ENCODE measurements at places on chromosomes 2 and 18. TPM values are rescaled to one million over a fixed set of nuclear protein-coding genes. Genes with fewer than 3 reads are reported as not detected.

- H3K36me3 ChIP-seq, result no peaks in the 10 kb centered on the region
- H3K4me3 ChIP-seq, result no peak overlapping the region
- H3K4me1 ChIP-seq, result peaks cover 6% of the 10 kb centered on the region
- peak; percentile 55 for DNase-seq
Measured at GRCh38 chr2:180983468-180984242, 3.2 kb downstream of the UBE2E3 start.

- H3K36me3 ChIP-seq, result no peaks in the 10 kb centered on the region
- DNase-seq, result no peak
- H3K27me3 ChIP-seq, result no peaks in the 10 kb centered on the region
- no peaks in the 10 kb centered on the region for H3K4me1 ChIP-seq
- no peak overlapping the region for H3K4me3 ChIP-seq
- H3K27ac ChIP-seq, result no peak overlapping the region
Measured at GRCh38 chr18:12921178-12921577, 26.6 kb upstream of the SEH1L start.

GRCh38 chr2:1704631-1705556 is 39.4 kb downstream of the PXDN start:
- H3K4me3 ChIP-seq, result no peak overlapping the region
- H3K4me1 ChIP-seq, result no peaks in the 10 kb centered on the region
- no peak for DNase-seq

DNA sequence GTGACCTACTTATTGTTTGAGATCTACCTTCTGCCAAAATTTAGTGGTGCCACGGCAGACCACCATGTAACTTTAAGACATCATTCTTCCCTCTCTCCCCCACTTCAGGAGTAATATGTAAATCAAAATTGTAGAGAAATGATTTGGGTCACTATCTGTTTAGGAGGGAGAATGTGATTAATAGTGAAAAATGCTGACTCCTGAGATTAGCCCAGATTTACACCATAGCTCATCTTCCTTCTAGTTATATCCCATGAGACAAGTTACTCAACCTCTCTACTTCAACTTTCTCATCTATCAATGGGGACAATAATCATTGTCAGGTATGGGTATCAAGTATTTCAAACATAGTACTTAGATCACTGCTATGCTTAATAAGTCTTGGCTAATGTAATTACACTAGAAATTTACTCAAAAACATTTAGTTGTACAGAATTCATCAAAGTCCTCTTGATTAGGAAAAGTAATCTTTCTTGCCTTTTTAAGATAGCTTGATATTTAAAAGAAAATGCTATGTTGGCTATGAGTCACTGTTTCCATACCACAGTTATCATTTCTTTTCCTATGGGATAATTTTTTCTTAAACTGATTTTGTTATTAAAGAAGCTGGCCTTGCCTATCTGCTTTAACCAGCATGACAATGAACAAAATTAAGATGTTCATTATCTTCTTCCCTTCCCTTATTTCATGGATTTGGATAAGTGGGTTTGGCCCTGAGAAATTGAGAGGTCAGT is 1038.9 kb upstream of the ZEB2 start:
- H3K27me3 ChIP-seq, result no peaks in the 10 kb centered on the region
- H3K4me1 ChIP-seq, result no peaks in the 10 kb centered on the region
- H3K4me3 ChIP-seq, result no peak overlapping the region
- no peak for DNase-seq

DNA sequence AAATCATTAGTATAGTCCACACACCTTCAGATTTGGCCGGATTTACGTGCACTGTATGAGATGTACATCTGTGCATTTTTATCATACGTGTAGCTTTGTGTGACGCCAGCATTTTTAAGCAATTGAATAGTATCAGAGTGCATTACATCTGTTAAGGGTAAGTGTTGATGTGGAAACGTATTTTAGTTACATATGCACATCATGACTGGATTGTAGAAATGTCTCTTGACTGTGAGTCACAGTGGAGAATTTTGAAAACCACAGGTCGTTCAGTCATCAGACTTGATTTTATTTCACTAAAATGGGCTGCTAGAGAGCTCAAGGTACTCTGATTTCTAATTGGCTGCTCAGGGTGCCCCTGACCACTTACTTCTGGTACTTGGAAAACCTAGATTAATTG is 5.4 kb upstream of the GPBAR1 start:
- DNase-seq, result no peak
- no peak overlapping the region for H3K4me3 ChIP-seq
- H3K4me1 ChIP-seq, result peaks cover 6% of the 10 kb centered on the region

DNA sequence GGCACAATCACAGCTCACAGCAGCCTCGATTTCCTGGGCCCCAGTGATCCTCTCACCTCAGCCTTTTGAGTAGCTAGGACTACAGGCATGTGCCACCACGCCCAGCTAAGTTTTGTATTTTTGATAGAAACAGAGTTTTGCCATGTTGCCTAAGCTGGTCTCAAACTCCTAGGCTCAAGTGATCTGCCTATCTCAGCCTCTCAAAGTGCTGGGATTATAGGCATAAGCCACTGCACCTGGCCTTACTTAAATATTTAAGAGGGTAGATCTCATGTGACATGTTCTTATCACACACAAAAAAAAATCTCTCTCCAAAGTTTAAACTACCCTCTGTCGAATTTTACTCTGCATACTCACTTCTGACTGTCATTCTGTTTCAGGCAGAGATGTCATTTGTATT is 75.4 kb upstream of the CHRNA1 start:
- H3K27me3 ChIP-seq, result no peaks in the 10 kb centered on the region
- DNase-seq, result no peak
- H3K4me1 ChIP-seq, result no peaks in the 10 kb centered on the region
- no peak overlapping the region for H3K27ac ChIP-seq
- H3K36me3 ChIP-seq, result no peaks in the 10 kb centered on the region

DNA sequence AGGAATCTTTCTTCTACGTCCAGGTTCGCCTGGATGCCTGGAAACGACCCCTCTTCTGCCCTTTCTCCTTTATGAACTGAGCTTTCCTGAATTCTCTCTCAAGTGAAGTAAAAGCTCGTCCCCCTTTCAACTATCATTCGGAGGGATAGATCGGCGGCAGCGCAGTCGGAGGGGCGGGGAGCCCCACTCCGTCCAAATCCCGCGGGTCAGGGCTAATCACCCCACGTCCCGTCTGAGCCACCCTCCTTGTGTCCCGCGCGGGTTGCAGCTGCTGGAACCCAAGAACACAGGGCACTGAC is 367 bp downstream of the FBXO48 start:
- H3K27ac ChIP-seq, result peak overlapping the region; percentile 73
- H3K27me3 ChIP-seq, result no peaks in the 10 kb centered on the region
- DNase-seq, result no peak
- H3K4me3 ChIP-seq, result peak overlapping the region; percentile 71

GRCh38 chr2:37918742-37919186 is 6.3 kb upstream of the RMDN2 start:
- no peak overlapping the region for H3K27ac ChIP-seq
- no peaks in the 10 kb centered on the region for H3K4me1 ChIP-seq
- DNase-seq, result peak; percentile 81
- H3K4me3 ChIP-seq, result no peak overlapping the region
- H3K27me3 ChIP-seq, result no peaks in the 10 kb centered on the region

GRCh38 chr2:177810906-177811305 is 261.7 kb downstream of the PDE11A start:
- DNase-seq, result no peak
- no peak overlapping the region for H3K4me3 ChIP-seq
- no peaks in the 10 kb centered on the region for H3K27me3 ChIP-seq

DNA sequence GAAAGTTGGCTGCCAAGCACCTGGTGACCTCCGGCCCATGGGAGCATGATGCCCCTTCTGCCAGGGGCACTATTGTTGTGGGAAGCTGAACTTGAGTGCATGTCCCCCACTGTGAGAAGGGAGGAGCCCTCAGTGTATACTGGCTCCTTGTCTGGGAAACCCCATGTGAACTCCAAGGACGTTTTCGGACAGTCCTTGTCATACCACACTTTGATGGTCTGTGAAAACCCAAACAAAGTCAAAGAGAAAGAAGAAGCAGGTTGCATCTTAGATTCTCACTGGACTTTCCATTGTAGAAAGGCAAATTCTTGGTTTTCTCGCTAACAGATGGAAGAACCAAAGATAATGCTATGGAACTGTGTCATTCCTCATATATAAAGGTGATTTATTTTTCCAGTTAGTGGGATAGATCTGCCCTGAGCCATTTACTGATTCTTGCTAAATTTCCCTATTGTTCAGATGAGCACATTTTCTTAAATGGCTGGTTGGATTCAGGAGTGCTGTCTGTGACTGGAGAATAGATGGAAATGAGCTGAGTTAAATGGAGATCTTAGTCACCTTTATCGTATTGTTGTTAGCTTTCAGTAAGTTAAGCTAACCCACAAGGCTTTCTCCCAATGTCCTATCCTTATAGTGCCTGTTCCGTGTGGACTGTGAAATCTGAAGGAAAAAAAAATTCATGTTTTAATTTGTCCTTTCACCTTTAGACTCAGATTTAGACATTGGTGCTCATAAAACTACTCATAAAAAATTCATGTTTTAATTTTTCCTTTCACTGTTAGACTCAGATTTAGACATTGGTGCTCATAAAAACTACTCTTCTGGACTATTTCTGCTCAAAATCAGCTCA is 166.6 kb downstream of the ACTR3 start:
- H3K4me3 ChIP-seq, result no peak overlapping the region
- H3K36me3 ChIP-seq, result no peaks in the 10 kb centered on the region
- DNase-seq, result no peak
- no peak overlapping the region for H3K27ac ChIP-seq
- H3K27me3 ChIP-seq, result no peaks in the 10 kb centered on the region

DNA sequence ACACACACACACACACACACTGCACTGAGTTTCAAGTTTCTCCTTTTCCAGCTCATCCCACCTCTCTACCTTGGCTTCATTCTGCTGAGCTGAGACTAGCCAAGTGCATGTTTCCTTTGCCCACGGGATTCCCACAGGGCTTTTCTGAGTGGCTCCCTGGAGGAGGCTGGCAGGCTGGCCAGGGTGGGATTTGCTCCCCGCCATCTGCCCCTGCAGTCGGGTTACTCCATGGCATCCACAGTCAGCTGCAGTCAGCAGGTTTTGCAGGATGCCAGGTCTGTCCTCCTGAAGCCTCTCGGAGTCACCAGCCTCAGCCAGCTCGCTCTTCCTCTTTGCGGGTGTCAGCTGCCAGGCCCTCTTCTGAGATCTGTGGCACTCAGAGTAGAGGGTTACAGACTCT is 783.7 kb upstream of the SOX11 start:
- no peak for DNase-seq
- no peaks in the 10 kb centered on the region for H3K4me1 ChIP-seq
- H3K36me3 ChIP-seq, result no peaks in the 10 kb centered on the region

DNA sequence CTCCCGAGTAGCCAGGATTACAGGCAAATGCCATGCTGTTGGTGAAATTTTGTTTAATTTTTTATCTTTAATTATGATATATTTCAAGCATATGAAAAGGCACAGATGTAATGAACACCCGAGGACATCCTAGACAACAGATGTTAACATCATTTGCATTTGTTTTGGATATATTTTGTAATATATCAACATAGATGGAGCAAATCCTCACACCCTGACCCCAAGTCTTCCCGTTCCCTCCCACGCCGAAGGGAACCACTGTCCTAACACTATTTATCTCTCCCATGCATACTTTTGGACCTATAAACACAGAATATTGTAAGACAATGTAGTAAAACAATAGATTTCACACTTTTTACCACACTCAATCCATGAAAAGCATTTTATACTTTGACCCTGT is 99.5 kb downstream of the GFPT1 start:
- H3K27ac ChIP-seq, result no peak overlapping the region
- H3K4me3 ChIP-seq, result no peak overlapping the region
- H3K4me1 ChIP-seq, result no peaks in the 10 kb centered on the region
- H3K36me3 ChIP-seq, result no peaks in the 10 kb centered on the region
- H3K27me3 ChIP-seq, result no peaks in the 10 kb centered on the region

DNA sequence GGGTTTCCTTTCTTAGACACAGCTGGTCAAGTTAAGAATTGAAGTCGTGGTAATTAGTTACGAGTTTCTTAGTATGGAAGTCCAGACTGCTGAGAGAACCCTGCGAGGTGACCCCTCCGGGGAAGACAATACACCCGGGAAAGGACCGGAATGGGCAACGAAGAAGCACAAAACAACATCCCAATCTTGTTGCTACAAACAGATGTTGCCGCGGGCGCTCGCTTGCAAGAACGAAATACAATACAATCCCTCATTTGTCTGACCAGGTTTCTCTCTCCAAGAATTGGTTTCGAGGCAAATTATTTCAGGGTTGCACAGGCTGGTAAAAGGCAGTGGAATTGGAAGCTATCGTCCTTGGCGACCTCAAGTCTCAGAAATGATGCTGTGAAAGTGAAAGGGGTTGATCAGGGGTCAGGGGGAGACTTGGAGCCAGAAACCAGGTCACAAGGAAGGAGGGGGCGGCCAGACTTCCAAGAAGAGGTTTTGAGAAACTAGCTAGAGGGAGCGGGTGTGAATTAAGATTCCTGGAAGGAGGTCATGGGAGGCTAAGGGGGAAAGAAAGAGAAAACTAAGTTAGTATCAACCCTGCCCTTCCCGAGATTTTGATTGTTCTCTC is 401.9 kb downstream of the HRH4 start:
- H3K27me3 ChIP-seq, result peaks cover under 1% of the 10 kb centered on the region
- H3K4me3 ChIP-seq, result no peak overlapping the region
- H3K27ac ChIP-seq, result no peak overlapping the region
- no peak for DNase-seq
- no peaks in the 10 kb centered on the region for H3K36me3 ChIP-seq

DOK6 gene
- polyA plus RNA-seq, result not detected

FRZB gene
- 5.2 TPM for polyA plus RNA-seq

GNAL gene
- polyA plus RNA-seq, result 2.1 TPM

COLEC11 gene
- 4.1 TPM for polyA plus RNA-seq

MC2R gene
- polyA plus RNA-seq, result 0.46 TPM

MYL12B gene
- 431 TPM for polyA plus RNA-seq

MC4R gene
- 0.28 TPM for polyA plus RNA-seq

MEP1B gene
- polyA plus RNA-seq, result 0.47 TPM

All from small intestine (tissue), 16 donors.